ENCODE measurements at places on chromosomes 1 and 21.

DNA sequence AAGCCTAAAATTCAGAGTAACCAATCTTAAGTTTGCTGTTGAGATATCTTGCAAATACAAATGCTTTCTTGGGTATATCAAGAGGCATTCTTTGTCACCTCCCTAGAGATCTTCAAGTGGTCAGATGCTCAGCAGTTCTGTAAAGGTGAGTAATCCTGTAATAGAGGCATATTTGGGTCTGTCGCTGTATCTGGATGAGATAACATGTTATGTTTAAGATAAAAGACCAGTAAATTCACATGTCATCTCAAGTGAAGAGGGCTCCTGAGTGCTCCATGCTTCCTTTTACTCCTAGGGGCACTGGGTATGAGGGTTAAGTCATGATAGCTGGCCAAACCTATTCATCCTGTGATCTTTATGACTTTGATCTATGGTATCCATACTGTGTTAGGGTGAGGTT, 7.5 kb downstream of the CR2 start:
- DNase-seq = no peak

DNA sequence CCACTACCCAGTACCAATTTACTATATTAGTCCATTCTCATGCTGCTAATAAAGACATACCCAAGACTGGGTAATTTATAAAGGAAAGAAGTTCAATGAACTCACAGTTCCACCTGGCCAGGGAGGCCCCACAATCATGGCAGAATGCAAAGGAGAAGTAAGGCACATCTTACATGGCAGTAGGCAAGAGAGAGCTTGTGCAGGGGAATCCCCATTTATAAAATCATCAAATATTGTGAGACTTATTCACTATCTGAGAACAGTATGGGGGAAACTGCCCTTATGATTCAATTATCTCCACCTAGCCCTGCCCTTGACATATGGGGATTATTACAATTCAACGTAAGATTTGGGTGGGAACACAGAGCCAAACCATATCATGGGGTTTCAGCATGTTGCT, 6.4 kb downstream of the CD58 start:
- no peak for DNase-seq

DNA sequence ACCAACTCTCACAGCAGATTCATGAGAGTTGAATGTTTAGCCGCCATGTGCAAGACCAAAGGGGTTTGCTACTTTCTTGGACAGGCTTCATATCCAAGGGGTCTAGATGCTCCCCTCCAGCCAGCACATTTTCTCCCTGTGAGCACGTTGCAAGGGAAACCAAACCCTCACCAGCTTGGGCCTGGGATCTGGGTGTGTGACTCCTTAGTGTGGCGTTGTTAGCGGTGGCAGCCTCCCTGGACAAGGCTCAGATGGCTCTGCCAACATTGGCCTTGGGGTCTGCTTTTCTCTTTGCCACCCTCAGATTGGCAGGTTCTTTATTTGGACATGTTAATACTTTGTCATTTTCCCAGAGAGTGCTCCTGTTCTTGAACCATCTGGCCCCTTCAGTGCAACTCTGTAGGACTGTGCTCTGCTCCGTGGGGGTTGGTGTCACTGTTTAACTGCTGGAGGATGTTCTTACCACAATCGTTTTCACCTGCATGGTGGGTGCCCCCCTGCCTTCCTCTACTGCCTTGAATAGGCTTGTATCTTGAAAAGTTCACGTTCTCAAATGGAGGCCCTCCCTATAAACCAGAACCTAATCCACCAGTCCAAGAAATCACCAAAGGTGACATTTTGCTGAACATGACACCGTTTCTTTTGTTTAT, 13.4 kb downstream of the ABCG1 start:
- DNase-seq = peak; percentile 40

- DNase-seq = peak; percentile 14
Measured at GRCh38 chr1:192805832-192806323, 3.0 kb upstream of the RGS2 start.

DNA sequence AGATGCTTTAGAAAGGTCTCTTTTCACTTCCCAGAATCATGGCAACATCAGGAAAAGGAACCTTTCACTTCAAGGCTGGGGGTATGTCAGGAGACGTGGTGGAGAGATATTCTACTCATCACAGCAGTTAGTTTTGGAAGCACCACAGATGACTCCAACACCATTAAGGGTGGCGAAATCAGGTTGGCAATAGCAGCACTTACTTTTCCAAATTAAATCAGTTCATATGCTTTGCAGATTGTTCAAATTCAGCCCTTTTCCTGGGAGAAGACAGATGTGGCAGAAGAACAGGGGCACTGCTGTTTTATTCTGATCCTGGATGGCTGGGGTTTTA, 79.0 kb downstream of the RUNX1 start:
- no peak for DNase-seq

- no peak for DNase-seq
Measured at GRCh38 chr1:70934194-70934961, 113.2 kb downstream of the PTGER3 start.

DNA sequence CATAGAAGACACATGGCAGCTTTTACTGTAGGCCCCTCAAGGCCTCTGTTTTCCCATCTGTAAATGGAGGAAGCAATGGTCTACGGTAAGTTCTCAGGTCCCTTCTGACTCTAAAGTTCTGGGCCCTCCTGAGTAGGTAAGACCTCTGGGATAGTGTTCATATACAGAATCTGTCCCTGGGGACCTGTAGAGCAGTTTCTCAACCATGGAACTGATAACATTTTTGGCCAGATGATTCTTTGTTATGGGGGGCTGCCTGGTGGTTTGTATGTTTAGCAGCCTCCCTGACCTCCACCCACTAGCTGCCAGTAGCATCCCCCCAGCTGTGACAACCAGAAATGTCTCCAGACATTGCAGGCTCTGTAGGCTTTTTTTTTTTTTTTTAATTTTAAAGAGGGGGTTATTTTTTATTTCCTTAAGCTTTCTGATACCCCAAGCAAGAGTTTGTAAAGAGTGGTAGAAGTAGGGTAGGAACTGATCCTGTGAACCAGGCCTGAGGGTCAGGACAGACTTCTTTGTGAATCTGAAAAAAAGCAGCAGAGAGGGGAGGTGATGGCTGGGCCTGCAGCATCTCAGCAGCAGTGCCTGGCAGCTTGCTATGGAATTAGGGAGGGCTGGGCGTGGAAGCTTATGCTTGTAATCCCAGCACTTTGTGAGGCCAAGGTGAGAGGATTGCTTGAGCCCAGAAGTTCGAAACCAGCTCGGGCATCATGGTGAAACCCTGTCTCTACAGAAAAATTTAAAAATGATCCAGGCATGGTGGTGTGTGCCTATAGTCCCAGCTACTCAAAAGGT, 20.2 kb upstream of the TCEA3 start:
- DNase-seq = no peak

- DNase-seq = no peak
Measured at GRCh38 chr1:2910211-2910610, 108.7 kb upstream of the TTC34 start.

DNA sequence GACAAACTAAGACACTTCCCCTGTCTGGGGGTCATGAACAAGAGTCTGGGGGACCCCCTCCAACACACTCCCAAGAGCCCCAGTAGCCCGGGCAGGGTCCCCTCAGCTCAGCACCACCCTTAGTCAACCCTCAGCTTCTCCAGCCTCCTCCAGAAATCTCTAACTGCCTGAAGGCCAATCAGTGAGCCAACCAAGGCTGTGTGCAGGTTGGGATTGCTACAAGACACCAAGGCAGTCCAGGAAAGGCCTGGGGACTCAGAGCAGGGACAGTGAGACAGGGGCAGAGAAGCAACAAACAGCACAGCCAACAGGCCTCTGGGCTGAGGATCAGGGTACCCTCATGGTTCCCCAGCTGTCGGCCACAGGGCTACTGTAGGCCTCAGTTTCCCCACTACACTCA, 13.3 kb downstream of the SMIM12 start:
- no peak for DNase-seq

DNA sequence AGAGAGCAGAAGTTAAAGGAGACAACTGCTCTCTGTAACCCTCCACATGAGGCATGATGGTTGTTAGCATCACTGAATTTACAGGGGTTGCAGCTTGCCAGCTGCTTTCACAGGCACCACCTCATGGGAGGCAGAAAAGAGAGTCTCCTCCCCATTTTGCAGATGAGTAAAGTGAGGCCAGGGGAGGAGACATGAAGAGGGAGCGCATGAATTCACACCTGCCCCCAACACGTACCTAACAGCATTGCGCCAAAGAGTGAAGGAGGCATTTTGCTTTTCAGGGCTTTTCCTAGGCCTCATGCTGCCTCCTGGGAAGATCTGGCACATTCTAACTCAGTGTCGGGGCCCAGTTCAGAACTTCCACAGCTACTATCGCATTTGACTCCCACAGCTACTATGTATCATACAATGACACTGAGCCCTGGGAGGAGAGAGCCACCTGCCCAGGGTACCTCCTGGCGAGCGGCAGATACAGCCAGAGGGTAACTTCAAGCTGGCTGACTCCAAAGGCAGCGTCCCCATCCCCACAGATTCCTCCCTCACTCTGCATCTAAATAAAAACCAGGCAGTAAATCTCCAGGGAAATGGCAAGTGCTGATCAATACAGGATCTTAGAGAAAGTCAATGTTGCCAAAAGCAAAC, 34.0 kb downstream of the GLIS1 start:
- no peak for DNase-seq

DNA sequence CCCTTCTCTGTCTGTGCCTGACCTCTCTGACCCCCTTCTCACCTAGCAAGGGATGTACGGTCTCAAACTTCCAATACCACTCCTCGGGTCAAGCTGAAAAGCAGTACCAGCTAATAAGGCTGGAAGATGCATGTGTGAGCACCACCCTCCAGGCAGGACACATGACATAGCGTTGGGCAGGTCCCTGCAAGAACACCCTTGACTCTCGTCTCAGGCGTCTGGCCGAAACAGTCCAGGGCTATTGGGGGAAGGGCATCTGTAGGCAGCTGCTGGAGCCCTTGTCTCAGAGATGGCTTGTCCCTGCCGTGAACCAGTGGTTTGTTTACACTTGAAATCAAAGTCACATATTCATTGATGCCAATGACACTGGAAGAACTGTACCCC, 56.5 kb downstream of the CD46 start:
- DNase-seq = no peak

- no peak for DNase-seq
Measured at GRCh38 chr1:32766328-32766972, 50.7 kb downstream of the YARS1 start.

GRCh38 chr1:102661481-102661880, 446.8 kb downstream of the COL11A1 start:
- DNase-seq = no peak

DNA sequence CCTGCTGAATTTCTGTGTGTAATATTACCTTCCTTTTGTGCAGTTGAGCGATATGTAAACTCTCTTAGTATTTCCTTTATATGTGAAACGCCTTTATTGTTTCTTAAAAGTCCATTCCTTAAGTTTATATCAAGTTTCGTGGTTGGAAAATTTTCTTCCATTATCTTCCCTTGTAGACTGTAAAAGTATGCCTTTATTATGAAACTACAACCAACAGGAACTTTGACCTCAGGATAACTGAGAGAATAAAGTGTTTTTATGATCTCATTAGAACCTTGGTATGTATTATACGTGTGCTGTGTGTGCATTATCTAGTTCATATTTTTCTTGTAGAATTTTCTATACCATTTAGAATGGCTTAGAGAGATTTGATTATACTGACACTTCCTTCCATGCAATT, 3.1 kb upstream of the CDC14A start:
- DNase-seq = no peak

- DNase-seq = no peak
Measured at GRCh38 chr1:64100791-64101190, 102.6 kb upstream of the UBE2U start.

DNA sequence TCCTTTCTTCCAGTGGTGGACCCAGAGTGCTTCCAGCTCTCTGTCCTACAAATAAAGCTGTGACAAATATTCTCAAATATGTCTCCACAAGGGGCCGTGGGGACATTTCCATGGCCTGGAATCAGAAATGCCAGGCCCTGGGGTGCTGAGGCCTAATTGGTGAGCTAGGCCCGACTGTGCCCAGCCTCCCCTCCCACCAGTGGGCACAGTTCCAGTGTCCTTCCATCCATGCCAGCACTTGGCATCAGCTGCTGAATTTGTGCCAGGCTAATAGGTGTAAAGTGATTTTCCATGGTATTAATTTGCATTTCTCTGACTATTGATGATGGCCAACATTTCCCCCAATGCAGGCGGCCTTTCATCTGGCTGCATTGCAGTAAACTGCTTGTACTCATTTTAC, 48.5 kb upstream of the B3GALT5 start:
- DNase-seq = no peak

DNA sequence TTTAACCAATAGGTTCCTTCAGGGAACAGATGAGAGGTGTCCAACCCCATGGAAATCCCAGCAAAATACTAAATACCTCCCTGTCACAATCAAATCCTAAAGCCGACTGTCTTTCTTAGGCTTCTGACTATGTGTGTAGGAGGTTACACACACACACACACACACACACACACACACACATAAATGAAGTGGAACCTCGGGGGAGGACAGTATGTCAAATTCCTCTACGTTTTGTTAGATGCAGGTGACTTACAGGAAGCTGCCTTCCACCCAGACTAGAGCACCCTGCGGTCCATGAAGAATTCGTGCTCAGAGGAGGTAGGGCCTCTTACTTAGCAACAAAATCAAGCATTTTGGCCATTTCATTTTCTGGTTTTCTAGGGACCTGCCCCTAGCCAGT, 16.4 kb downstream of the RSPH1 start:
- no peak for DNase-seq

GRCh38 chr1:182644886-182645285, 39.5 kb downstream of the RGS8 start:
- no peak for DNase-seq

DNA sequence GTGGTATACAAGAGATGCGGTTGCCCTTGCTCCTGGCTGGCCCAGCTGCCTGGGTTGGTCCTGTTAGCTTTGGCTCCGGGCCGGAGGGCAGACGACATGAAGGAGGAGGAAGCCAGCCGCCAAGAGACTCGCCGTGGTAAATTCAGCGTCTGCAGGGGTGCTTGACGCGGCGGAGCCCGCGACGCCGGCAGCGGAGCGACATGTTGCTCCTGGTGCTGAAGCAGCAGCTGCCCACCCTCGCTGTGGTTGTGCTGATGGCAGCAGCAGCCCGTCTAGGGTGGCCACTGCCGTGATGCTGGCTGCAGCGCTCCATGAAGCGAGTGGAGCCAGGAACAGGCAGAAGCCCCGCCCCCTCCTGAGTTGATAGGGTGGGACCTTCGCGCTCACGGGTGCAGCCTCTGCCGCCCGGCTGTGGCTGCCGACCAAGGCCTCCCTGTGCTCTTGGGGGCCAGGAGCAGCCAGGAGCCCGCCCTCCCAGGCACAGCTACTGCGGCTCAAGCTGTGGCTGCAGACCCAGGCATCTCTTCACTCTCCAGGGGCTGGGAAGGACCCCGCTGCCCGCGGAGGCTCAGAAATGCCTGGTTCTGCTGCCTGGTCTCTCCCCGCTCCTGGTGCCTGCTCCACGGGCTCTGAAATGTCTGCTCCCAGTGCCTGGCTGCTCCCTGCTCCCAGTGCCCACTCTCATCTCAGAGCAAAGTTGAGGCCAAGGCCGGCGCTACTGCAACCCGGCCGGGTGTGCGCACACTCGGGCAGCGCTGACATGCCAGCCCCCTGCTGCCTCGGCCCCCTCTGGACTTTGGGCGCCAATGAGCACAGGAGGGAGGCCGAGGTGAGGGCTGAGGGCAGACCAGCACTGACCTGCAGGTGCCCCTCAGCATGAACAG, 4.4 kb upstream of the ZNF692 start:
- DNase-seq = peak; percentile 76

- DNase-seq = no peak
Measured at GRCh38 chr1:183761871-183762270, 43.0 kb upstream of the RGL1 start.

- DNase-seq = no peak
Measured at GRCh38 chr1:207858281-207858680, 52.6 kb downstream of the CD34 start.

Data from NCI-H2171 treated with DMSO at 0.1 percent for 48 hours (cell line).